ENCODE measurements at places on chromosomes 5 and 9.

DNA sequence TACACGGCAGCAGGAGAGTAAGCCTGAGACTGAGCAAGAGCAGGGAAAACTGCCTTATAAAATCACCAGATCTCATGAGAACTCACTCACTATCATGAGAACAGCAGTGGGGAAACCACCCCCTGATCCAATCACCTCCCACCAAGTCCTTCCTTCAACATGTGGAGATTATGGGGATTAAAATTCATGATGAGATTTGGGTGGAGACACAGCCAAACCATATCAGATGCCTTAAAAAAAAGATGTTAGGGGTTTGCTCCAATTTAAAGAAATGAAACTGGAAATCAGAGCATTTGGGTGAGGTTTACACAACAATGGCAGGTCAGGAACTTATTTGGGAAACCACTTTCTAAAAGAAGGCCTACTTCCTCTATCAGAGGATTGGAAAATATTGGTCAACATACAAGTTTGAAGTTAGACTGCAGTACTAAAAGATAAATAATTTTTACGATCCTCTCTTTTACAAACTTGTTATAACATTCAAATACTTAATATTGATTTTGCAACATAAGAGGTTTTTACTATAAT, 105.1 kb downstream of the FBN2 start:
- DNase-seq, result no peak

GRCh38 chr5:37184748-37185364, 64.3 kb downstream of the CPLANE1 start:
- DNase-seq, result no peak

DNA sequence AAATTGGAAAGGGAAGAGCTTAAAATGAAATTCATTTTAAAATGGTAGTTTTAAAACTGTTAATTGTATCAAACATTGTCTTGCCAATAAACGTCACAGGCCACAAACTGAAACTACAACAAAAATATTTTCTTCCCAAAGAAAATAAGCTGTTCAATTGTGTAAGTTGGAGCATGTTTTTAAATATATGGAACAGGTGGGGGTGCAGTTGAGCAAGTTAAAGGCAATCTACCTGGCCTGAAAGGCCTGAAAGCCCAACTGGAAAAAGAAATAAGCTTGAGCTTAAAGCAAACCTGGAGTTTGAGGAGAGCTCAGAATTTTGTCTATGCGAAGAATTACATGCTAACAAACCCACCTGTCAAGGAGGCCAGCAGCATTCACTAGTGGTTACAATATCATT, 439.5 kb downstream of the ACTL7B start:
- no peak for DNase-seq

DNA sequence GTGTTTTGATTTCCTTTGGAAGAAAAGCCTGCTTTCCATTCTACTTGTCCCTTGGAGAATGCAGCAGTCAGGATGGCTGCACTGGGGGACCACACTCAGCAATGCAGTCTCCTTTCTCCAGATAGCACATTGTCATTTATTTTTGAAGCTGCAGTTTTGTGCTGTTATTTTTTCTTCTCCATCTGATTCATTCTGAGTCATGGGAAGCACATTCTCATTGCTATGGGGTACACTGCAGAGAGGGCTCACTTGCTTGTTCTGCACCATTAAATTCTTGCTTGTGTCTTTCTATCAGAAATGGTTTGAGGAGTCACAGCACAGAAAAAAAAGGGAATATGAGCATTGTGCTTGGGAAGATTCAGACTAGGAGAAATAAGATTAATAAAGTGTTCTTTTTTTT, 39.7 kb upstream of the POC5 start:
- no peak for DNase-seq

- no peak for DNase-seq
These were observed 2.3 kb downstream of the MAN2A1 start for GRCh38 chr5:109691996-109692395.

DNA sequence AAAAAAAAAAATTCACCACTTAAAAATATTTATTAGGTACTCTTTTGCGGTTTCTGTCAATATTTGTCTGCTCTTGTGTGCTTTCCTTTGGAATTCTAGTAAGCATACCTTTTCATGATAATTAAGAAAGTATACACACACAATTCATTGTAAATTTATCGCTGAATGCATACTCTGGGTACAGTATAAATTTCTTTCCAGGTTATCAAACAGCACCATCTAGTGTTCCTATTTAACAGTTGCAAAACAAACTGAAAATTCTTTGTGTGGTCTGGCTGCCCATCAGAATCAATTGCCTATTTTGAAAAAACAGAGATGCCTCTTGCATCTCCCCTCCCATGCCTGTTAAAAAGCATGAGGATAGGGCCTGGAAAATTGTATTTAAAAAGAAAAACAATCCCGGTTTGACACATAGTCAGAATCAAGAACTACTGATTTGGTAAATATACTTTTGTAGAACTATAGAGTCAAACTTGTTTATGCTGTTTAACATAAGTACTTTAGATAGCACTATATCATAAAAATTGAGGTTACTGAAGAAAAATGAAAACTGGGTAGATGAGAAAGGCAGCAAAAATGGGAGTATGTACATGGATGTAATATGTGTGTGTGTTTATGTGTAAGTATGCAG, 16.2 kb downstream of the PGGT1B start:
- peak; percentile 44 for DNase-seq

DNA sequence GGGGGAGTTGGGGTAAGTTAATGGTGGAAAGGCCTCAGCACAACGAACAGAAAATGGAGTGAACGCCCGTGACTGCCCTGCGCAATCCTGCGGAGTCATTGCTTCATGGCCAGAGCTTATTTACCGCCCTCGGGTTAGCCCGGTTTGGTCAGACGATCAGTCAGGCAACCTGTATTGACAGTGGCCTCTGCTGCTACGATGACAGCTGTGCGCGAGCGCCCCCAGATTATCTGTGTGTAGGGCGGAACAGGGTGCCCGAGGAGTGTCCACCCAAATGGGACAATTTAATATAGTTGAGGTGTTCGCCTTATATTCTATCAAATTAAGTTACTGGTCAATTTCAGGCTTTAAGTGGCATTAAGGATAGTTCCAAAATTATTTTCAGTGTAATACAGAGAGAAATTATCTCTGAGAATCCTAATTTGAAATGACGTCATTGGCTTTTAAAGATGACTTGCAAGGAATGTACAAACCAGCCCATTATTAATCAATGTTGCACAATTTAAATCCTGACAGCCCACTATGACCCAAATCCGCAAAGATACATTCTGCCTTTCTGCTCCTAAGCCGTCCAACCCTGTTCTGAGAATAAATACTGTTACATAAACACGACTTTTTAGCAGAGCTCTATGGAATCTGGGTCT, 879 bp upstream of the UBQLN1 start:
- DNase-seq, result peak; percentile 5

- no peak for DNase-seq
These were observed 76.1 kb downstream of the TSSK1B start for GRCh38 chr5:113358696-113359095.

- no peak for DNase-seq
These were observed 87.2 kb downstream of the FSTL4 start for GRCh38 chr5:133525126-133525525.

DNA sequence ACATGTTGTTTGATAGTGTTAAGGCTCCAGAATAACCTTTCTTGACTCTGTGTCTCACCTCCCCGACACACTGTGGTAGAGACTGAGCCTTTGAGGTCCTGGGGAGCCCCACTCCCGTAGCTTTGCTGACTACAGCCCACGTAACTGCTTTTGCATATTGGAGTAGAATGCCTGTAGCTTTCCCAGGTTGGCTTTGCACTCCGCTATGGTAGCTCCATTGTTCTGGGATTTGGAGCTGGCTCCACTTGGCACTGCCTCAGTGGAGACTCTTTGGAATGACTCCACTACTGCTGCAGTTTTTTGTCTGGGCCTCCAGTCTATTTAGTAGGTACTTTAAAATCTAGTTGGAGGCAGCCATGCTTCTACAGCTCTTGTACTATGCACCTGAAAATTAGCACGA, 56.2 kb upstream of the ANXA1 start:
- no peak for DNase-seq

- no peak for DNase-seq
These were observed 286.5 kb downstream of the ZNF608 start for GRCh38 chr5:124459984-124460383.

DNA sequence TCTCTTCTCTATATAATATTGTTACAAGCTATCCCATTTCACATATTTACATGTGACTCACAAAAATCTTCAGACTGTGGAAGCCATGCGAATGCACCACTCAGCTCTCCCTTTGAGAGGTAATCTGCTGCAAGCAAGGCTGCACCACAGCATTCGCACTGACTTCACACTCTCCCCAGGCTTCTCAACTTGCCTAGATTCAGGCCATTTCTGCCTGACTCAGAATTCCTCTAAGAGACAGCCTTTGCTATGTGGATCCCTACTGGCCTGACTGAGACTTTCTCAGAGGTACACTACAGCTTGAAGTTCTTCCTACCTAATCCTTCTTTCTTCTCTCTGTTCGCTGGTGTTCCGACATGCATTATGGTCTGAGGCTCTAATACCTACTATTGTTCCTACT, 21.1 kb upstream of the DMRTA1 start:
- no peak for DNase-seq

DNA sequence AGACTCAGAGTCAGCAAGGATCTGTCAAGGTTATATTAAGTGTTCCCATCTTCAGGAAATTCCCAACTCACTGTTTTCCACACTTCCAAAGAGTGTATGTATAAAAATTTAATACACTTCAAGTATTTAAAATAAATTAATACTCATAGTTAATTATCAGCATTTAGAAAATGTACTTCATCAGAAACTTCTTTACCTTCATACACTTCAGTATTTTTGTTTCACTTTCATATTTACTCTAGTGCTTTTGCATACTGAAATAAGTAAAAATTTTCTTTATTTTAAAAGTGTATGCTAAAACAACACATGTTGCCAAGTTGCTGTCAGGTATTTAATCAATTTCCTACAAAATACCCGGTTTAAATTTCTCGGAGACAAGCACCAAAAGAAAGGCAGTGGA, 16.5 kb downstream of the RICTOR start:
- DNase-seq, result no peak

GRCh38 chr5:78540335-78541085, 108.1 kb downstream of the LHFPL2 start:
- no peak for DNase-seq

GRCh38 chr5:141692919-141693725, 11.1 kb upstream of the ARAP3 start:
- DNase-seq, result no peak

- no peak for DNase-seq
These were observed 19.4 kb upstream of the NOTCH1 start for GRCh38 chr9:136565086-136565714.

GRCh38 chr9:89311346-89312221, 589 bp downstream of the CKS2 start:
- DNase-seq, result no peak

- peak; percentile 43 for DNase-seq
These were observed 38.4 kb downstream of the EGR1 start for GRCh38 chr5:138503487-138504270.

DNA sequence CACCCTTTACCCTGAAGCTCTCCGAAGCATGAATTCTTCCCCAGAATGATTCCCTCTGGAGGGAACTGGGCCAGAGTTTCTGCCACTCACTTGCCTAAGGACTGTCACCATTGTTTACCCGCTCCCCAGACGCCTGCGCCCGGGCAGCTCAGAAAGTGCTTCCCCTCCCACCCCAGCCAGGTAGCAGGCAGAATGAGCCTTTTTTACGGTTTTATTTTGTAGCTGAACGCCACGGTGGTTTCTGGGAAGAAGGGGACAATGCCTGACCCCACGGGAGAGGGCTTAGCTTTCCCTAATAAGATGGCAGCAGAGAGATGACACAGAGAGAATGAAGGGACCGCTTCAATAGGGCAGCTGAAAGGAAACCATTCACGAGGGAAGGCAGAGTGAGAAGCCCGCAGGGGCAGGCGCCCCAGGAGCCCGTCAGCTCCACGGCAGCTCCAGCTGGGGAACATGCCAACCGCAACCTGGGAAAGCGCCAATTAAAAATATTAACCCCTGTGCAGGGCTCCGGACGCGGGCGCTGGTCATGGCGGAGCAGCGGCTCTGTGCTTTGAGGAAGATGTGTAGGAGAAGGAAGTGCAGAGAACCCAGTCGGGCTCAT, 20.4 kb upstream of the NTNG2 start:
- DNase-seq, result peak; percentile 24

DNA sequence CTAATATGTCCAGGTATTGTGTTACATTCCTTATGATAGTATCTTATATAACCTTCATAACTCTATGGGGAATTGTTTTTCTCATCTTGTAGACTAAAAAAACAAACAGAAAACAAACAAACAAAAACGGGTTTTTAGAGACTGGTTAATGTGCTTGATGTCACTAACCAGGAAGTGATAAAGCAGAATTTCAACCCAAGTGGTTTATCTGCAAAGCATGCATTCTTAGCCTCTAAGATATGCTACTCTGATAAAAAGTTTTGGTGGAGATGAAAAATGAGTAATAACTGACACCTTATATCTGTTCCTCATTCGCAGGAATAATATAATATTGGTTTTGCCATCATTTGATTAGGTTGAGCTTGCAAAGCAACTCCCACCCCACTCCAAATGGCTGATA, 53.4 kb downstream of the PUM3 start:
- no peak for DNase-seq

GRCh38 chr9:88952086-88952615, 39.1 kb upstream of the S1PR3 start:
- no peak for DNase-seq

DNA sequence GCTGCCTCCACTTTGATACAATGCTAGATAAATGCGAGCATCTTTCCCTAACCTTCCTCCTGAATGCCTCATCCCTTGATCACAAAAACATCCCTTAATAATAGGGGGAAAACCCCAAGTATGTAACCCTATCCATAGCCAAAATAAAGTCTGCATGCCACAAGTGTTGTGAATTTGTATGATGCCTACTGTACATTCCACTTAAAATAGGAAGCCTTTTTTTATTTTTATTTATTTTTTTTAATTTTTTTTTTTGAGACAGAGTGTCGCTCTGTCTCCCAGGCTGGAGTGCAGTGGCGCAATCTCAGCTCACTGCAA, 207.0 kb downstream of the AOPEP start:
- DNase-seq, result no peak
